ENCODE measurements at places on chromosomes 4 and X.

GRCh38 chrX:24081661-24082154 lies 27.0 kb downstream of the EIF2S3 start:
- peak; percentile 24 for DNase-seq

DNA sequence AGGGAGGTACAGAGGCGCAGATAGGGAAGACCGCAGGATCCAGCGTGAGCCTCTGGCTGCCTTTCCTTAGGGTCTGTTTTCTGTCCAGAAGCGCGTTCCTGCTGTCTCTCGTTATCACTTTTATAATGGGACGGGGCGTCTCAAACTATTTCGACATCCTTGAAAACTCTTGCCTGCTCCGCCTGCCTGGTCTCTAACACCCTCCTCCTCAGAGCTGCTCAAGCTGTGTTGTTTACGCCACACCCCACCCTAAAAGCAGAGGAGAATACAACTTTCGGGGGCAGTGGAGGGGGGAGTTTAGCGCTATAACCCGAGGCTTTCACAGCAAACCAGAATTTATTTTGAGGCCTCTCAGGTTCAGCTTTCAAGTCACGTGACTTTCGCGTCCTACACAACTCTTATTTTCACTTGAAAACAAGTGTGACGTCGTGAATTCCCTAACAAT lies 646 bp upstream of the FAM3A start:
- no peak for DNase-seq

DNA sequence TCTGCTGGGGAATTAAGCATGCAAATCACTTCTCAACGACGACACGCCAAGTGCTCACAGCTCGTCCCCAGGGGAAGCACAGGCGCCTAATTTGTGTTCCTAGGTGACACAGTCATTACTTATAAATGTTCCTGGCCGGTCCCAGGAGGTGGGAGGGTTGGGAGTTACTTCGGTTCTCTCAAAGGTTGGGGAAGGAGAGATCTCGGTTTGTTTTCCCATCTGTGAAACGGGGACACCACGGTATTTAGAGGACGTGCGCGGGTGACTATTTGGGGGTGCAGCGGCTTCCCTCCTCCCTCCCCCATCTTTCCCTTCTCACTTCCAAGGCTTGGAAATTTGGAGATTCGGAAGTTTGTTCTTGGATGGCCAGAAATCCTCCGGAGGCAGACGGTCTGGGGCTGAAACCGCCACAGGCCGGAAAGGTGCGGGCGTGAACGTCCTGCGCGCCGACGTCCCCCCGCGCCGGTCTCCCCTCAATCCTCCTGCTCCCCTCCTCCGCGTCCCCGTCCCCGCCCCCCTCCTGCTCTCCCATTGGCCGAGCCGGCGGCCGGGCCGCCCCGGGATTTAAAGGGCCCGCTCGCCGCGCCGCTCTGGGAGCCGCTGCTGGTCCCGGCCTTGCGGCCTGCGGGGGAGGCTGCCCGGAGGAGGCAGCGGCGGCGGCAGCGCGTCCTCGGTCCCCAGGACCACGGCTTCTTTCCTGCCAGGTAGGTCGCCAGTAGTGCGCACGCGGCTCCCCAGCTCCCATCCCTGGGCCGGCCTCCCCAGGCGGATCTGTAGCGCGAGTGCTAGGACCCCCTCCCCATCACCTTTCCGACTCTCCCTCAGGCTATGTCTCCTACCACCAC lies at the start of gene PORCN:
Gene PORCN (plus strand): TSS at position 593 of the 845 bp plus-strand sequence. CDS start 829 bp downstream, outside the sequence.
- DNase-seq: no peak

DNA sequence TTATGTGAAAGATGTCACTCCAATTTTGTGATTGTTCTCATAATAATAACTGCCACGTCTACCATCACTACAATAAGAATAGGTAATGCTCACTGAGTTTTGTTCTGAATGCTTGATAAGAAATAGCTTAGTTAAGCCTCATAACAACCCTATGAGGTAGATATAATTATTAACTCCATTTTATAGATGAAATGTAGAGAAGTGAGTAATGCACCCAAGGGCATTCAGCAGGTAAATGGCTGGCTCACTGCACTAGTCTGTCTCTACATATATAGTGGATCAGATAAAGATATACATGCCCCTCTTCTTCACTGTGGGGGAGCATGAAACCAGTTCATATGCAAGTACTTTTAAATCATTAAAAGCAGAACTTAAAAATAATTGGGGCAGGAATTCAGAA lies 65.8 kb upstream of the SLC4A4 start:
- no peak for DNase-seq

DNA sequence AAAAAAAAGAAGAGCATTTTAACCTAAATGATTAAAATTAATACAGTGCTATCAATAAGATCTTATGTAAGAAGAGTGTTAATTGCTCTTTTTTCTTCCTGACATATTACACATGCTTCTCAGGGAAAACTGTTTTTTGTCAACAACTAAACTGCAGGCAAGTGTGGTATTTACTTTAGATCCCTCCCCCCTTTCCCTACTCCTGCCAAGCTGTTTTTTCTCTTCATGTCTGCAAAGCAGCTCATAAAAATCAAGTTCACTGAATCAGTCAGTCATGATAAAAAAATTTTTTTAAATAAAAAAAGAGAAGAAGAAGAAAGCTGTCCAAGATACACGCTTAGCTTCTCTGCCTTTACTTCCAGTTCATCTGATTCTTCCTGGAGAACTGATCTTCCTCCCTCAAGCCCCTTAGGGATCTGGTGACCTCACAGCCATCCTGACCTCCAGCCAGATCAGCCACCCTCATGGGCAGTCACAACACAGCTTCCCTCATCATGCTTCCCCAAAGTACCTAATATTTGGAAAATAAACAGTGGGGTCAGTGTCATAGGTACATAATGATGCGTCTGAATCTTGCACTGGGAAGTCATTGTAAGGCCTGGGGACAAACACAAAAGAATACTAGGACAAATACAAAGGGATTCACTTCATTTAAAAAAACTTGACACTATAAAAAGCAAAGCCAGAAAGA lies 87.0 kb downstream of the ZNF827 start:
- no peak for DNase-seq

- no peak for DNase-seq
These were observed 56.6 kb upstream of the BCOR start for GRCh38 chrX:40154250-40154852.

DNA sequence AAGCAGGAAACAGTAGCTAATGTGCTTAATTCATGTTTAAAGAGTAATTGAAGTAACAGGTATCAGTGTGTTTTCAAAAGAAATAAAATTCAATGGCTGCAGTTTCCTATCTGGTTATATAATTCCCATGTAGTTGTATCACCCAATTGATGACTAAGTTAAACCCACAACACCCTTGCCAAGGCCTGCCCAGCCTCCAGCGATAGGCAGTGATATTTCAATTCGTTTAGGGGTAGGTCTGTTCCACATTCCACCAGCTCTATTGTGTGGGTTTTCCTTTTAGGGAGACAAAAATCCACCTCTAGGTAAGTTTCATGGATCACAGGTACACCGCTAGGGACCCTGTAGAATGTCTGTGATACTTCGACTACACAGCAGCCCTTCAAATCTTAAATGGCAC lies 24.7 kb upstream of the MXRA5 start:
- no peak for DNase-seq

DNA sequence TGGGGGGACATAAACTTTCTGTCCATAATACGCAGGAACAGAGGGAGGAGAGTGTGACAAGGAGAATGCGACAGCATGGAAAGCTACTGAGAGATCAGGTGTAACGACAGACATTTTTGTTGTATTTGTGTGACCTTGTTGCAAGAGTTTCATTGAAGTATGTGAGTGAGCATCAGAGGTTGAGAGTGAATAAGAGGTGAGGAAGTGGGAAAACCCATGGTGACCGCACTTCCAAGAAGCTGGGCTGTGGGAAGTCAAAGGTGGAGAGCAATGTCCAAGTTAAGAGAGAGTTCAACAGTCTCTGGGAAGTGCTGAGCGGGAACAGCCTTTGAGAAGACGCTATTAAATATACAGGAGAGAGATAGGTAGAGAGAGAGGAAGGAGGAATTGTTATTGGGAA lies 76.4 kb upstream of the PGRMC2 start:
- DNase-seq: no peak

Data from skeletal muscle cell (primary cell).